ENCODE measurements at places on chromosomes 6 and 20. TPM values are rescaled to one million over a fixed set of nuclear protein-coding genes. Genes with fewer than 3 reads are reported as not detected.

DNA sequence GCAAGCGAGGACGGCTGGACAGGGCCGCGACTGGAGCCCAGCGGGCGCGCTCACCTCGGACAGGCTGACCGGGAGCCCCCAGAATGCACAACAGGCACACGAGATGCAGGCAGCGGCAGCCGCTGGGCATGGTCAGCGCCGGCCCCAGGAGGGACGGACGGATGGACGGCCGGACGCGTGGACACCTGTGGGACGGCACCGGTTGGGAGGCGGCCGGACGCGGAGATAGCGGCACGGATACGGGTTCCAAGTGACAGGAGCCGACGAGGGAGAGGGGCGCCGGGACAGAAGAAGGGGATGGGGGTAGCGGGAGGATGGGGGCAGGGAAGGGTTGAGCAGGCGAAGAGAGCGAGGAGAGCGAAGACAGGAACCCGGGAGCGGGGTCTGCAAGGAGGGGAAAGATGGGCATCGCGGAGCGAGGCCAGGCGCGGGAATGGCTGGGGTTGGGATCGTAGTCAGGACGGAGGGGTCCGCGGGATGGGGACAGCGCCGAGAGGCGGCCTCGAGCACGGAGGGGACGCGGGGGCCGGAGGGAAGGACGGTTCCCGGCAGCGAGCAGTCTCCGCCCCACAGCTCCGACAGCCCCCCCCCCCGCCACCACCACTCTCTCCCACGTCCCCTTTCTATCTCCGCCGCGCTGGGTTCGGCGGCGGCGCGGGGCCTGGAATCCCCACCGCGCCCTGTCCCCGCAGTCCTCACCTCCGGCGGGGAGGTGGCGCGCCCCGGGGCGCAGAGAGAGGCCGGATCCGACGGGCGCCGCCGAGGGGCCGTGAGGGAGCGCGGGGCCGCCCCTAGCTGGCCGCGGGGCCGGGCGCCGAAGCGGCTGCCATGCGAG is 435 bp downstream of the DLK2 start:
- H3K4me3 ChIP-seq = peak overlapping the region; percentile 49
- H3K36me3 ChIP-seq = peaks cover 35% of the 10 kb centered on the region
- DNase-seq = peak; percentile 88
- H3K27me3 ChIP-seq = peaks cover 52% of the 10 kb centered on the region
- H3K4me1 ChIP-seq = peaks cover 21% of the 10 kb centered on the region

The BPIFB1 gene
- 37.9 TPM for total RNA-seq

DNA sequence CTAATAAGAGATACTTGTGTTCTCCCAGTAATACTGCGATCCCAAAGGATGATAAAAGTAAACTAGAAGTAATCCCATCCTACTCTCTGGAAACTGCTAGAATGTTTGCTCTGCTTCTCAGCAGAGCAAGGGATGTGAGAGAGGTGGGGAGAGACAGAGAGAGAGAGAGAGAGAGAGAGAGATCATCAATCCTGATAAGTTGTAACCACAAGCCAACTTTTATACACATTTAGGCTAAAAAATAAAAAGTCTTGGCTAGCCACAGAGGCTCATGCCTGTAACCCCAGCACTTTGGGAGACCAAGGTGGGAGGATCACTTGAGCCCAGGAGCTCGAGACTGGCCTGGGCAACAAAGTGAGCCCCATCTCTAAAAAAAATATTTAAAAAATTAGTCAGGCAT is 16.0 kb upstream of the TRIM38 start:
- no peak for DNase-seq
- no peaks in the 10 kb centered on the region for H3K36me3 ChIP-seq

The KIFC1 gene
- 6.6 TPM for total RNA-seq

The RTEL1 gene
- 70.4 TPM for total RNA-seq

GRCh38 chr6:6005051-6006005 is 1.4 kb downstream of the NRN1 start:
- H3K4me3 ChIP-seq = peak overlapping the region; percentile 50
- H3K27me3 ChIP-seq = peaks cover 97% of the 10 kb centered on the region
- no peak for DNase-seq
- H3K27ac ChIP-seq = peak overlapping the region; percentile 0
- H3K4me1 ChIP-seq = peaks cover 70% of the 10 kb centered on the region
